Stimulated activated CD8-positive, alpha-beta memory T cell treated with anti-CD3 and anti-CD28 coated beads, Interleukin-4, amount 100 ng/mL, for 1 hour (primary cell): ENCODE measurements at places on chromosomes 4 and X.

DNA sequence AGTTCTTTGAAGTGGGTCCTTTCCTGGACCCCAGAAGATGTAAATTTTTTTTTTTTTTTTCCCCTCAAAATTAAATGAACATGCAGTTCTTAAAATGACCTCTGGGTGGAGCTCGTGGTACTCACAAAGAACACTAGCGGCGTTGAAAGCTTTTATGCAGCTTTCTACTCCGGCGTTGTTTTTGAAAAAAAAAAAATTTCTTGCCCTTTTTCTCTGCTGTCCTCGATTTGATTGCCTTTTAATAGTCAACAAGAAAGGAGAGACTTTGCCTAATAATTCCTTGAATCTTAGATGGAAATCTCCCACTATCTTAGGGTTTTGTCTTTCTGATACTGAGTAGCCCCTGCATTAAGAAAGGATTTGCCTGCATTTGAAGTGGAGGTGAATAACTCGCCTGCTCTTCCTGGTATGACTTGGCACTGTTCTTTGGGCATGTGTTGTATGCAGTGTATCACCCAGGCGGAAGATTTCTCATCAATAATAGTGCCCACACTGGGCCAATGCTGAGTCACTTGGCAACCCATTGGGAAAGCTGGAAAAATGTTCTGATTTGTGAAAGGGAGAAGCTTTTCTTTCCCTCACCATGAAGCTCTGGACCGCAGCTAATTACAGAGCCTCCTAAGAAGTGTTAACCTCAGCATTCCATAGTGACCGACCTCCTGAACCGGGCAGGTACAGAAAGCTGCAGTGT is 104.0 kb downstream of the PHEX start:
- DNase-seq: no peak

DNA sequence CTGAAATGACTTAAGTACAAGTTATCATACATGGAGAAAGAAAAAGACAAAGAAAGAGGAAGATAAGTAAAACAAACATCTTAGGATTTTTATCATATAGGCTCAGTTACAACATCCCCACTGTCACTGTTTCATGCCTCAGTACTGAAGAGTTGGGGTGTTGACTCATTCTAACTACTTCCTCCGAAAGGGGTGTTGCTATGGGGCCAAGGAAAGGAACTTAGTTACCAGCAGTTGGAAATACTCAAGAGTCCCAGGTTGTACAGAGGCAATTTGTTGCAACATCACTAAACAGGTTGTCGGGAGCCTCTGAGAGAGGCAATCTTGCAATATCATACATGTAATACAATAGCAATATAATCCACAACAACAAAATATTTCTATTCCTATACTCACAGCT is 1264.7 kb downstream of the PCDH7 start:
- no peak for DNase-seq

DNA sequence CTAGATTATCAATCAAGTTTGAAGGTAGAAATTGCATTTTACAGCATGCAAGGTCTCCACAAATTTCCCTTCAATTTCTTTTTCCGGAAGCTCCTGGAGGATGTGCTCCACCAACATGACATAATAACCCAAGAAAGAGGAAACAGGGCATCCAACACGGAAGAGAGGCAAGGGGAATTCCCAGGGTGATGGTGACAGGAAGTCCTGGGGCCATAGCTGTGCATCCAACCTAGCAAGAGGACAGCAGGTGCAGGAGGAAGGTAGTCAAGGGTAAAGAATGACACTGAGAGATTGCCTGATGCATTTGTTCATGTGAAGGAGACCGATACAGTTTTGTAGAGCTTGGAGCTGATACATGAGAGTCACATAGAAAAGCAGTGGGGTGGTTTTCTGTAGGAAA is 115.7 kb upstream of the LSM6 start:
- DNase-seq: no peak

GRCh38 chrX:129836827-129837226 is 6.9 kb downstream of the ZDHHC9 start:
- no peak for DNase-seq

- no peak for DNase-seq
Measured at GRCh38 chrX:122135070-122135469, 1049.0 kb upstream of the GRIA3 start.
